ENCODE measurements at places on chromosomes 4 and X. TPM values are rescaled to one million over a fixed set of nuclear protein-coding genes. Genes with fewer than 3 reads are reported as not detected.

ARHGAP24 gene
- 15.0 TPM for total RNA-seq

CENPVL2 gene
- total RNA-seq: 6.7 TPM

SHROOM3 gene
- 10.6 TPM for total RNA-seq

TEX13C gene
- total RNA-seq: not detected

PUDP gene
- 7.6 TPM for total RNA-seq

GAGE12E gene
- total RNA-seq: not detected

MAGEH1 gene
- 109 TPM for total RNA-seq

DCAF4L1 gene
- 0.23 TPM for total RNA-seq
